ENCODE measurements at places on chromosomes 6 and 20.
A peak's percentile ranks its signal among the peaks of the same experiment; 100 is the strongest.

DNA sequence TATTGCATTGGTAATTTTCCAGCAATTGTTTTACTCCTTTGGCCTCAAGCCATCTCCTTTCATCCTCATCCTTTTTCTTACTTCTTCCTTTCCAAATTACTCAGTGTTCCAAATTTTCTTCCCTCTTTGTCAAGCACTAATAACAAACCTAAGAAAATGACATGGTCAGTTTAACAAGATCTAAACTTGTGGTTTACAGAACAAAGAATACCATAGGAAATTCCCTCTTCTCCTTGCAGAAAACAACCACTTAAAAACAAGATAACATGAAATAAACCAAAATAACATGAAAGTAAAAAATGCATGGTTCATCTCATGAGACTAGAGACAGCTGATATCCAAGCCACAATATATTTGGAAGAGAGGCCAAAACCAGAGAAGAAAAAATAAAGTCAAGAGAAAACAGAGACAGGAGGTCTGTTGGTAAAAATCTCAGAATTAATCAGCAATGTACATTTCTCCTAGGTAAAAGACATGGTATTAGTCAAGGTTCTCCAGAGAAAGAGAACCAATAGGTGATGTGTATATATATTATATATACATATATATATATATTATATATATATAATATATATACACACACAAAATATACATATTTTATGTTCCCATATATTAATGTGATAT lies 51.0 kb upstream of the SENP6 start:
- DNase-seq, result no peak

DNA sequence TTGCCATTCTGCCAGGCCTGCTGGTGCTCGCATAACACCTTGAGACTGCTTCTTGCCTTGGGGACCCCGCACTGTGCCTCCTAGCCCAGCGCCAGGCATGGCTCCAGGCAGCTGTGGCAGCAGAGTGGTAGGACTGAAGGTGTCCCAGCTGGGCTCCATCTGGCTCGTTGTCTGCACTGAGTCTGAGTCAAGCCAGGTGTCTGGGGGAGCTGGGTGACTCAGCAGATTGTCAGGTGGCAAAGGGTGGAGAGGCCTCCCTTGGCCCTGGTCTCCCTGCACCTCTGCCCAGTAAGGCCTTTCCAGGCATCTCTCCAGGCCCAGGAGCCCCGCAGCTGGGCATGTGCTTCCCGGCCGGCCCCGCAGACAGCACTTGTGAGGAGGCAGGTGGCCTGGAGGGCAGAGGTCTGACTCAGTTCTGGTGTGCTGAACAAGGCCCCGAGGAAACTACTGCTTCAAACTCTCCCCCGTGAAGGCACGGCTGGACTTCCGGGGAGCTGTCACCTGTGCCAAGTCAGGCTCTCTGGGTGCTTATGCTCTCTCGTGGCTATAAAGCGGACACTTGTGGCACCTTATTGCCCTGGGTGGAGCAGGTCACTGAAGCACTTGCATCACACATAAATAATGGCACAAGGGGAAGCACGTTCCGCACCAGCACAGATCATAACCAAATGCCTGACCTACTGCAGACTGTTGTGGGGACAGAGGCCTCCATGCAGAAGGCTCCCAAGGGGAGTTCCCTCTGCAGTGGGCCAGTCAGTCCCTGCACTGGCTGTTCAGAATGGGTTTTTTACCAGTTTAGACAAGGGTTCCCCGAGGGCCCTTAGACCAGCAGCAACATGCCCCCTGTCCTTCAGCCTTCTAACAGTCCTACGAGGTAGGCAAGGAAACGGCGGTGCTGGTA lies 27.5 kb downstream of the FOXC1 start:
- no peak for DNase-seq

GRCh38 chr20:3911956-3912355 lies 22.8 kb downstream of the PANK2 start:
- DNase-seq, result peak; percentile 56

- no peak for DNase-seq
Observed at GRCh38 chr6:111171577-111172400, 84.5 kb downstream of the SLC16A10 start.

DNA sequence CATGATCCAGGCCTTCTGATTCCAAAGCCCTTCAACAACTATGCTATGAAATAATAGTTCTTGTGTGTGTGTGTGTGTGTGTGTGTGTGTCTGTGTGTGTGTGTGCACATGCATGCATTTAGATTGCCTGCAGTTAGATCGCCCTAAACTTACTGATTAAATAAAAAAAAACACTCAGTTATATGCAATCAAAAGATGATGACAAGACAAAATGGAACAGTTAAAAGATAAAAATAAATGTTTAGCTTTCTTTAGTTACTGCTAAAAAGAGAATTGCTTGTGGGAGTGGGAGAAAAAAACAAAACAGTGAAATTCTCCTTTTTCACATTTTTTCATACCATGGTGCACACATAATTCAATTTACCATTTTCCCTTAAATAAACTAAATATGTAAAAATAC lies 29.4 kb downstream of the MARCKS start:
- no peak for DNase-seq

GRCh38 chr20:54115172-54115854 lies 44.9 kb upstream of the BCAS1 start:
- no peak for DNase-seq

DNA sequence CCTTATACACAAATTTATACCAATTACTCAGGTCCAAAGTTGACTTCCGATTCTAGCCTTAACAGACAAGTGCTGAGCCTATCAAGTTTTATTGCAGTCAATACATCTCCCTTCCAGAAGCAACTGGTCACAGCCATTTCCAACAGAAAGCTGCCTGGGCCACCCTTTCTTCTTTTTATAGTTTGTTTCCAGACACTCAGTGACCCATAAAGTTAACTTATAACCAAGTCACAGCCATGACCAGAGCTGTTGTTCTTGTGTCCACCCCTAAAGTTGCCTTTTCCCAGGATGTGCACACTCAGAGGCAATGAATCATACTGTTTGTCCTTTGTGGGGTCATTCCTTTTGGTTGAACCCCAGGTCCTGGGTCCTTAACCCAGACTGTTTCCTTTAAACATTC lies 89.9 kb downstream of the CD83 start:
- DNase-seq, result no peak

DNA sequence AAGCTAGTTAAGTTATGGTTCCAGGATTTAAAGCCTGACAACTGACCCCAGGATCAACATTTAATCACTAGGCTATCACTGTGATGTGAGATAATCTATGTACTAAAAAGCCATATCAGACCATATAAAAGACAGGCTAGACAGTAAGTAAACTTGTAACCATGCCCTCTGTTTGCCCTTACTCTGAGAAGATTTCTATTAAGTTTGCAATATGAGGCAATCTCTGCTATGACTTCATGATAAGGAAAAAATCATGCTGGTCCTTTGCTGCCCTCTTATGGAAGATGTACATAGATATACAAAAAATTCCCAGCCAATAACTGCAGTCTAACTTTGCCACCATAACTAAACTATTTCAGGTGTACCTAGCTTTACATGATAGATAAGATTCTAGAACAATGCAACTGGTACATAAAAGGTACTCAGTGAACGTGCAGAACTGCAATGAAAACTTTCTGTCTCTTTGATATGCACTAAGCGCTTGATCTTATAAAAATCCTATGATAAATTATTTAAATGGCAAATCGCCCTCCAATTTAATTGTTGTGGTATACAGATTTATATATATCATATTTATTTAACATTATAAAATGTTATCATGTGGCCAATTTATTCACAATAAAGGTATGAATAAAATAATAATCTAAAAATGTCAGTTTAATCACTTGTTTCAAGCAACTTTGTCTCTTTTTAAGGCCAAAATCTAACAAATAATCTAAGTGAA lies 70.5 kb downstream of the FAM217A start:
- no peak for DNase-seq

- no peak for DNase-seq
Observed at GRCh38 chr6:107764684-107765460, 59.2 kb downstream of the SCML4 start.

GRCh38 chr20:38798266-38798665 lies 7.2 kb upstream of the PPP1R16B start:
- no peak for DNase-seq

DNA sequence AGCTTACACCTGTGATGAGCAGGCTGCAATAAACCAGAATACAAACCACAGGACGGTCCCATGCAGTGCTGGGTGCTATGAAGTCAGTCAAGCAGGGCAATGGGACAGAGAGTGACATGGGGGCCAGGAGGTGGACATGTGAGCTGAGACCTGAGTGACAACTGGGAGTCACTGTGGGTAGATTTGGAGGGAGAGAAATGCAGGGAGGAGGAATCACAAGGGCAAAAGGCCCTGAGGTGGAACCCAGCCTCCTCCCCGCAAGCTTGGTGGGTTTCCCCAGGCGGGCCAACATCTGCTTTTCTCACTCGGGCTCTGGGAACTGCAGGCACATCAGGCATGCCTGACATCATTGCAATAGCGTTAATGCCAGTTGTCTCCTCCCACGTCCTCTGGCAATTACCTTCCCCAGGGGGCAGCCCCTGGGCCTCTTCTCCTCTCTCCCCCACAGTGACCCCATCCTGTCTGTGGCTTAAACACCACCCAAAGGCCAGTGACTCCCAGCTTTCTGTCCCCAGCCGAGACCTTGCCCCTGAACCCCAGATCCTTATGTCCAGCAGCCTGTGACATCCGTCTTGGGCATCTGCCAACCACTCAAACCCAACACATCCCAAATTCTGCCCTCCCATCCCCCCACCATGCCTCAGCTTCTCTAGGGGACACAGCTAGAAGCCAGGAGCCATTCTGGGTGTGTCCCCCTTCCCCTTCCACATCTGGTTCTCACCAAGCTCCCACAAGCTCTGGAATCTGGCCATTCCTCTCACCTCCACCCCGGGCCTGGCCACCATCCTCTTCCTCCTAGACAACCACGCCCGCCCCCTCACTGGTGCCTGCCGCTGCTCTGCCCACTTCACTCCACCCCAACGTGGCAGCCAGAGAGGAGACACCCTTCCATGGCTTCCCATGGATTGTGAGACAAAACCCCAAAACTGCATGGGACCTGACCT lies 28.2 kb downstream of the PDRG1 start:
- no peak for DNase-seq

- DNase-seq, result peak; percentile 42
Observed at GRCh38 chr6:3540253-3540820, 83.5 kb upstream of the SLC22A23 start.

DNA sequence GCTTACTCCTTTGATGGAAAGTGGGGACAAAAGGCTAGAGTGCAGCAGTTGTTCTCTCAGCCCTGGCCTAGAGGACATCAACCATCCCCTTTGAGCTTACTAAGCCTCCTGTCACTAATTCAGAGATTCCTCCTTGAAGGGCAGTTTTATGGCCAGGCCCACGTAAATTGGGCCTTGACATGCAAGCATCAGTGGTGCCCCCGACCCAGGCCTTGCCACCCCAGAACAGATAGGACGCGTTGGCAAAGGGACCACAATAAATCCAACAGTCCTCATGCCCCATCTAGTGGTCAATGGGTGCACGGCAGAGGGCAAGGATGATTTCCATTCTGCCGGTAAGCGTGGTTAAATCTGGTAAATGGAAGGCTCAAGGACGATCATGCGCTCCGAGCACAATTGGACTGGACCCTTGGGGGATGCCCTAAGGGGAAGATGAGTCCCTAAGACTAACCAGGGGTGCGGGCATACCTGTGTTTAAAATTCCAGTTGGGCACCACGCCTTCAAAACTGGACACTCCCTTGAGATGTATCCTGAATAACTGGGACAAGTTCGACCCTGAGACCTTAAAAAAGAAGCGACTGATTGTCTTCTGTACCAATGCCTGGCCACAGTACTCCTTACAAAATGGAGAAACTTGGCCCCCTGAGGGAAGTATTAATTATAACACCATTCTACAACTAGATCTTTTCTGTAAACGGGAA lies 32.6 kb downstream of the CEP85L start:
- peak; percentile 72 for DNase-seq

GRCh38 chr6:158004701-158005095 lies 23.0 kb downstream of the SYNJ2 start:
- DNase-seq, result no peak

GRCh38 chr6:8526624-8527023 lies 91.3 kb upstream of the SLC35B3 start:
- DNase-seq, result no peak

DNA sequence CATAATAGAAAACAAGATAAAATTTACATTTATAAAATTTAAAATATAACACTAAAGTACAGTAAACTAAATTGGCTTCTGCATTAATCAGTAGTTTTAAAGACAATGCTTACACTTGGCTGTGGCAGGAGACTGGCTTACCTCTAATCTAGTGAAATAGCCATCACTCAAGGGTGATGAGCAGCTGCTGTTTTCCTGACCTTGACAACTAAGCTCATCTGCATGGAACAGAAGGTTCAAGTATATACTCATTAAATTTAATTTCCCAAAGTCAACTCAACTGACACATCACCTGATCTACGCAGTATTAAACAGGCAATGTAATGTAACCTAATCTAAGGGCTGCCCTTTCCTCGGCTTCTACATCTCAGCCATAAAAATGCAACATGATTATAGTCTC lies 14.5 kb downstream of the TMX4 start:
- no peak for DNase-seq

DNA sequence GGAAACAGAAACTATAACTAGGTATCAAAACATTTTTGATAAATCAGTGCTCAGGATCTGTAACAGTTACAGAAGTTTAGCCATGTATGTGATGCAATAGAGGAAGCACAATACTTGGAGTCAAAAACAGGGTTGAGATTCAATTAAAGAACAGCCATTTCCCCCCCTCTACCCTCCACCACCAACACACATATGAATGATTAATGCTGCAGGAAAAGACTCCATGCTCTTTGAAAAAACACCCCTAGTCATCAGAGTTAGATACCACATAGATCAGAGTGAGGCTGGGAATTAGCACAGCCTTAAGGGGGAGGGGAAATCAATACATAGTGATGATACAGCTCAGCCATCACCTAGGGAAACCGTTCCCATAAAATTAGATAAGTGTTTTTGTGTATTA lies 108.9 kb upstream of the EMILIN3 start:
- no peak for DNase-seq

GRCh38 chr6:96923871-96924493 lies 546 bp upstream of the KLHL32 start:
- peak; percentile 59 for DNase-seq

DNA sequence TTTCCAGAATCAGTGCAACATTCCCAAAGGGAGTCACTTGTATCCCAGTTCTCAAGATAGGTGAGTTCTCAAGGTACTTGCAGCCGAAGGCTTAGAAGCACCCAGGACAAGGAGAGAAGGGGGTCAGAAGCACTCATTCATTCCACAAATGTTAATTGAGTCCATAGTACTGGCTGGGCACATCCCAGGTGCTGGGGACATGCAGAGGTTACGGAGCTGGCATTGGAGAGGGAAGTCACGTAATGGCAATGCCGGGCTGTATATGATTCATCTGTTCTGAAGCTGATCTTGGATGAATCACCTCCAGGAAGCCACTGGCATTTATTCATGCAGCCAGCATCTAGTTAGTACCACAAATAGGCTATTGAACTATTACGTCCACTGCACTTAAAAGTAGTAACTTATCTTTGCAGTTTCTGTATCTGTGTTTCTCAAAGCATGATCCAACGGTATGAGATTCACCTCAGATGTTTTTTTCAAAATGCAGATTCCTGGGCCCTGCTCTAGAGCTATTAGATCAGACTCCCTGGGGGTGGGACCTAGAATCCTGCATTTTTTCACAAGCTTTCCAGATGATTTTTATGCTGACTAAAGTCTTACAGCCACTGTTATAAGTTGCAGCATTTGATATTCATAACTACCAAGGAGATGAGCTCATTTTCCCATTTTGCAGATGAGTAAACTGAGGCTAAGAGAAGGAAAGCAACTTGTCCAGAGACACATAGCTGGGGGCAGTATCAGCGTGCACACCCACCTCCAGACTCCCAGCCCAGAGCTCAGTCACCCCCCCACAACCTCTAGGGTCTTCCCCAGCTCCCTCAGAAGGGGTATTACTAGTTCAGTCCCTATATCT lies 44.1 kb upstream of the ID1 start:
- no peak for DNase-seq

Measured in right atrium auricular region (tissue), 2 donors.